ENCODE measurements at places on chromosomes 1 and 21.

- DNase-seq = no peak
Measured at GRCh38 chr21:41011951-41012366, 156.0 kb upstream of the BACE2 start.

DNA sequence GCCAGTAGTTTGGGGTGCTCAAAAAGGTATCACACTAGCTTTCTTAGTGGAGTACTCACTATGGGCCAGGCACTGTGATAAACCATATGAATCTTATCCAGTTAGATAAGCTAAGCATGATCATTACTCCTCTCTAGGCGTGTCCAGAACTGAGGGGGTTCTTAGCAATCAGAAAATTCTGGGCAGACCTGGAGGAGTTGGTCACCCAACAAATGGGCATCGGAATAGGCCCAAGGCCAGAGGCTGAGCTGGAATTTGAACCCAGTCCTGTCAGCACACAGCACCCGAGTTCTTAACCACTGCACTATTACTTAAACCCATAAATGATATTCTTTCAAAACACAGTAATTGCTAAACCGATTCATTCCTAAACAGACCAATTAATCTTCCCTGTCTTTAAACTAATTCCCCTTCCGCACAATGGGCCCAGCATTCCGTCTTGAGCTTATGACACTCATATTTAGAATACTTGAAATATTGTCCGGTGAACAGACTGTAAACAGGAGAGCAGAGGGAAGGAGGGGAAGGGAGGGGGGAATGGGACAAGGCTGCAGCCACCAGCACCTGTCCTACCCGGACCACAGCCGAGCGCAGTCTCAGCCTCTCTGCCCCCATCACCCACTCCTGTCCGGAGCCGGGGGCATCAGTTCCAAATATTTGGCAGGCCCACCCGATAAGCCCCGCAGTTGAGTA, 113.0 kb upstream of the GADD45A start:
- no peak for DNase-seq

DNA sequence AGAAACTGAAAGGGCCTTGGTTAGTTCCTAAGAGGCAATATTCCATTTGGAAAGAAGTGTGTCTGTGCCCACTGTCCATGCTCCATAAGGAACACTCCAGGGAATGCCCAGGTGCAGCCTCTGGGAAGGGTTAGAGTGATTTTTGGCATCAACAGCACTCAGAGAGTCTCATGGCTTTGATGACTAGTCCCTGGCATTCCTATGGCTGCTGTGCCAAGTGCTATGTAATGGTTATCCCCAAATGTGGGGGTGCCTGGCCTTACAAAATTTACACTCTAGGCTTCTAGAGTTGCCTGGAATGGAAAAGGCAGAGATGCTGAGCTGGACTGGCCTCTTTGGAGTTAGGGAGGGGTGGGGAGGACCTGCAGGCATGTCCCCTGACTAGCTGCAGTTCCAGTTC, 75.0 kb upstream of the BCAR3 start:
- no peak for DNase-seq

- no peak for DNase-seq
Measured at GRCh38 chr21:39181205-39181818, 1.9 kb downstream of the PSMG1 start.

DNA sequence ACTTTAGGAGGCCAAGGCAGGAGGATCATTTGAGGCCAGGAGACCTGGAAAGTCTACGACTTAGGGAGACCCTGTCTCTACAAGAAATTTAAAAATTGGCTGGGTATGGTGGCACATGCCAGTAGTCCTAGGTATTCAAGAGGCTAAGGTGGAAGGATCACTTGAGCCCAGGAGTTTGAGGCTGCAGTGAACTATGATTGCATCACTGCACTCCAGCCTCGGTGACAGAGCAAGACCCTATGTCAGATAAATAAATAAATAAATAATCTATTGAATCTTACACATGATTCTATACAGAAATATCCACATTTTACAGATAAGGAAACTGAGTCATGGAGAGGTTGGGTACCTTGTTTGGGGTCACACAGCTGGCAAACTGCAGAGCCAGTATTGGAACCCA, 89.1 kb downstream of the MAN1C1 start:
- no peak for DNase-seq

GRCh38 chr1:101236516-101237228, at the start of gene S1PR1:
S1PR1 (plus strand) TSS chr1:101237019; CDS start chr1:101238985, 1,966 bp downstream.
- no peak for DNase-seq

- no peak for DNase-seq
Measured at GRCh38 chr1:200165493-200166220, 138.1 kb downstream of the NR5A2 start.

GRCh38 chr1:37244083-37244480, 209.8 kb upstream of the GRIK3 start:
- DNase-seq = no peak

DNA sequence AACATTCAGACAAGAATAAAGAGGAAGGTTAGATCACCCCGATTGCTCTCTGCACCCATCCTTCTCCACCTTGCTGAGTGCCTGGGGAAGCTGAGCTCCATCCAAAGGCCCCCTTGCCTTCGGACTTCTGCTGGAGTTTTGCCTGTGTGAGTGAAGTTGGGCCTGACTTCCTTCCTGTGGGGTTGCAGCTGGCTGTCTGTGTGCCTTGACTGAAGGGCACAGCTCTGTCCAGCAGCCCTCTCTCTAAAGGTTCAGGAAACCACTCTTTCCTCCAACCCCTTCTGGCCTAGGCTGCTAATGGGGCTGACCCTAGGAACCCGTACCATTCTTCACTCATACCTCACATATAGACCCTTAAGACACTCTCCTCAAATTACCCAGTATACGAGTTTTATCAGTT, 173.4 kb upstream of the HMCN1 start:
- DNase-seq = no peak

- DNase-seq = no peak
Measured at GRCh38 chr1:61450872-61451571, 273.9 kb downstream of the TM2D1 start.

GRCh38 chr1:68826836-68827235, 330.0 kb upstream of the DEPDC1 start:
- DNase-seq = no peak

DNA sequence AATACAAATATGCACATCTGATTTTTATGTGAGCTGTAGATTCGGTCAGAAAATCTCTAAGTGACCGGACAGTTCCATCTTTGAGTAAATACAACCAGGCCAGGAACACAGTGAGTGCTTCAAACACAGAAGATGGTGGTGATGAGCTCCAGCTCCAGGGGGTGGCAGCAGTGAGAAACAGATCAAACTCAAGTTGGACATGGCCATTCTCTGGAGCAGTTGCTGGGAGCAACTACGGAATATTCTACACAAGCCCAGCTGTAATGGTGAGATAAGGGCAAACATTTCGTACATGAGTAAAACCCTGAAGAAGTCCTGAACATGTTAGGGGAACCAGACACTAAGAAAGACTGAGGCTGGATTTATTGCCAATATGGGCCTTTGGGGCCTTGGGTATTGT, 100.7 kb downstream of the BARHL2 start:
- no peak for DNase-seq

DNA sequence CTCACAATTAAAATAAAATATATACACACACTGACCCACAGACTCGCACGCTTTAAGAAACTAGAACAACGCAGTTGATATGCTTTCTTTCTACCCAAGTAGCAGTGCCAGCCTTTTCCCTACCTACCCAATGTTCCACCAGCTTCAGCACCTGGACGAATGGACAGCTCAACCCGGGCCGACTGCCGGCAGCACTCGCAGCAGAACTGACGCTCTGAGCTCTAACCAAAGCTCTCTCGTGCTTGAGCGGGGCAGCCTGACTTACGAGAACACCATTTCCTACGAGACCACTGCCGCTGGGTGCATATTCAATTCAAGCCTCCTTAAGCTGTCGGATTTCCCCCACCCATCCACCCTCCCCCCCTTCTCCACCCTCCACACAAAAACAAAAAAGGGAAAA, 127.4 kb upstream of the DPYD start:
- peak; percentile 53 for DNase-seq

- no peak for DNase-seq
Measured at GRCh38 chr1:1178794-1179331, 5.2 kb downstream of the TTLL10 start.

DNA sequence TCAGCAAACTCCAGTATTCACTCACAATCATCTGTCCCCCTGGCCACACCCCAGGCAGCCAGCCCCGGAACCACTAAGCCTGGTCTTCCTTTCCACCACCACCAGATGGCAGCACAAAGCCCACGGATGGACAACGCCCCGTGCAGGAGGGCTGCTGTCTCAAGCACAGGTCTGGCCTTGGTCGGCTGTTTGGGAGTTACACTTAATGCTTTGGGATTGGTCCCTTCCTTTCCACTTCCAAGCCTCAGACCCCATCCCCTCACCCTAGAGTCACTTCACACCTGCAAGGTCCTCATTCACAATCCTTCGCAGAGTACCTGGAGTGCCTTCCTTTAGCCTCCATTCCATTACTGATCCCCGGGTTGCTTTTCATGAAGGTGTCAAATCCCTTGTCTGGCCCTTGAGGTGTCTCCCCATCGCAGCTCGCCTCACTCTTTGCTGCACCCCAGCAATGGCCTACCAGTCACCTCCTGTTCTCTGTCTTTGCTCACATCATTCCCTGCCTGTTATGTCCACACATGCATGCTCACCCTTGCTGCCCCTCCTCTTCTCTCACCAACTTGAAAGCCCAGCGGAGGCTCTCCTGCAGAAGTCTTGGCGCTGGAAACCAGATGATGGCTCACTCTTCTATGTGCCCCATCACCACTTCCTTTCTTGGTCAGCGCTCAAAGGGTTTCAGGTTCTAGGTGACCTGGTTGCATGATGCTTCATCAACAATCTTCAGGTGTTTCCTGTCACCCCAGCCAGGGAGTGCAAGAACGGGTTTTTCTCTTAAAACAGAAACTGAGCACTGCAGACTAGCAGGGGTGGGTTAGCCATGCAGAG, 24.9 kb upstream of the KCNA2 start:
- DNase-seq = peak; percentile 41

DNA sequence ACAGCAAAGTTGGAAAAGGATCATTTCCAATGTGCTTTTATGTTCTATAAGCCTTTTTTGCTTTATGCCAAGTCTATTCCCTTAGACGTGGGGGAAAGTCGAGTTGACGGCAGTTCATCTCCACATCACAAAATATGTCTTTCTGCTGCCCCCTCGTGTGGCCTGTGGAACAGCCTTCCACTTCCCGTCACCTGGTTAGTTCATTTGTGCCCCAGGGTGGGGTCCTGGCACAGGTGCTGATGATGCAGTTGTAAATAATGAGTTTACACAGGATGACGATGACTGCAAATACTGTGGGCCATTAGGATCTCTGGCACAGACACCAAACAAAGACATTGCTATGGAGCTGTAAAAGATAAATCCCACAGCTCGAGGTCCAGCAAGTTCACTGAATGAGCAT, 10.0 kb upstream of the OTUD3 start:
- peak; percentile 6 for DNase-seq

DNA sequence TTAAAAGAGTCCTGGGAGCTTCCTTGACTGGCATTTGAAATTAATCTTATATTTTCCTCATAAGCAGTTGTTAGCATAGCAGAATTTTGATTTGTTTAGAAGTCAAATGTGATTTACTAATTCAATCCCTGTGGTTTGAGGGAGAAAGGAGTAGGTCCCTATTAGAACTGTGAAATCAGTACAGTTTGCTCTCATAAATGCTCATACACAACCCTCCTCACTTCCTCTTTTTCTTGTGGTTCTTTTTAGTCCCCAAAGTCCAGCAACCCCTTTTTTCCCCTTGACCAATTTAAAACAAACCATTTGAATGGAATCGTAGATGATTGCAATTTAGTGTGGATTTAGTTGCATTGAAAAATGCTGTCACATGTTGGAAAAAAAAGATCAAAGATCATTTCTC, 9.2 kb upstream of the IFI44 start:
- DNase-seq = no peak

- DNase-seq = peak; percentile 28
Measured at GRCh38 chr1:34794001-34794789, 1.4 kb downstream of the GJA4 start.

- peak; percentile 65 for DNase-seq
Measured at GRCh38 chr1:214584805-214585766, 17.9 kb upstream of the CENPF start.

All from Caki2 (cell line).